ENCODE measurements at places on chromosomes 6 and 20. TPM values are rescaled to one million over a fixed set of nuclear protein-coding genes. Genes with fewer than 3 reads are reported as not detected.

Gene FNDC1
- total RNA-seq: 0.45 TPM

Gene TAB2
- total RNA-seq: 51.1 TPM

Gene ENPP1
- 16.1 TPM for total RNA-seq

Gene SLC25A27
- total RNA-seq: 10.3 TPM

Gene CST7
- not detected for total RNA-seq

Gene CNR1
- 12.2 TPM for total RNA-seq

Gene MMP24
- 0.82 TPM for total RNA-seq

DNA sequence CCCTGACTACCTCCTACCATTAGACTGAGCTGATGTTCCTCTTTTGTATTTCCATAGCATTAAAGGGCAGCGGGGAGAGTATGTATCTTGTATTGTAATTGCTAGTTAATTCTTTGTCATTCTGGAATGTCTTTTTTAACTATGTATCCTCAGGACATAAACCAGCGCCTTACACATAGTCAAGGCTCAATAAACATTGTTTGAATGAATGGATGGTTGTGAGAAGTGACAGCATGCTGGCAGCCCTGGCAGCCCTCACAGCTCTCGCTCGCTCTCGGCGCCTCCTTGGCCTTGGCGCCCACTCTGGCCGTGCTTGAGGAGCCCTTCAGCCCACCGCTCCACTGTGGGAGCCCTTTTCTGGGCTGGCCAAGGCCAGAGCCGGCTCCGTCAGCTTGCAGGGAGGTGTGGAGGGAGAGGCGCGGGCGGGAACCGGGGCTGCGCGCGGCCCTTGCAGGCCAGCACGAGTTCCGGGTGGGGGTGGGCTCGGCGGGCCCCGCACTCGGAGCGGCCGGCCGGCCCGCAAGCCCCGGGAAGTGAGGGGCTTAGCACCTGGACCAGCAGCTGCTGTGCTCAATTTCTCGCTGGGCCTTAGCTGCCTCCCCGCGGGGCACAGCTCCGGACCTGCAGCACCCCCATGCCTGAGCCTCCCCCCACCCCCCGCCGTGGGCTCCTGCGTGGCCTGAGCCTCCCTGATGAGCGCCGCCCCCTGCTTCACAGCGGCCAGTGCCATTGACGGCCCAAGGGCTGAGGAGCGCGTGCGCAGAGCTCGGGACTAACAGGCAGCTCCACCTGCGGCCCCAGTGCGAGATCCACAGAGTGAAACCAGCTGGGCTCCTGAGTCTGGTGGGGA is 93.1 kb downstream of the RNF182 start:
- peak; percentile 71 for DNase-seq

DNA sequence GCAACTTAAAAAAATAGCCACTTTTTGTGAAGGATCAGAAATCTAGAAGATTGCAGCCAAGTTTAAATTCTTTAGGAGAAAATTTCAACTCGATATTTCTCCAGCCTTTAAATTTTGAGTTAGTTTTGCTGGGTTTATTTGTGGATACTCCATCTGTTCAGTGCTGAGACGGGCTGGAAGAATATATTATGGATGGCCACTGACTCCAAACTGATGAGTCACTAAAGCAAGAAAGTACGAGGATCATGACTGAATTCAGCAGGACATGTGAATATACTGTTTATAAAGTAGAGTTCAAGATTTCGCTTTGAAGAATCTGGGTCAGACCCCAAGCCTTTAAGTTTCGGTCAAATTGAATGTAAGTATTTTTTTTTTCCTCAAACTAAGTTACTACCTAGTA is 199.5 kb downstream of the ADGRB3 start:
- no peak for DNase-seq

- DNase-seq: no peak
These were observed 198.2 kb downstream of the PRL start for GRCh38 chr6:22098601-22099031.

DNA sequence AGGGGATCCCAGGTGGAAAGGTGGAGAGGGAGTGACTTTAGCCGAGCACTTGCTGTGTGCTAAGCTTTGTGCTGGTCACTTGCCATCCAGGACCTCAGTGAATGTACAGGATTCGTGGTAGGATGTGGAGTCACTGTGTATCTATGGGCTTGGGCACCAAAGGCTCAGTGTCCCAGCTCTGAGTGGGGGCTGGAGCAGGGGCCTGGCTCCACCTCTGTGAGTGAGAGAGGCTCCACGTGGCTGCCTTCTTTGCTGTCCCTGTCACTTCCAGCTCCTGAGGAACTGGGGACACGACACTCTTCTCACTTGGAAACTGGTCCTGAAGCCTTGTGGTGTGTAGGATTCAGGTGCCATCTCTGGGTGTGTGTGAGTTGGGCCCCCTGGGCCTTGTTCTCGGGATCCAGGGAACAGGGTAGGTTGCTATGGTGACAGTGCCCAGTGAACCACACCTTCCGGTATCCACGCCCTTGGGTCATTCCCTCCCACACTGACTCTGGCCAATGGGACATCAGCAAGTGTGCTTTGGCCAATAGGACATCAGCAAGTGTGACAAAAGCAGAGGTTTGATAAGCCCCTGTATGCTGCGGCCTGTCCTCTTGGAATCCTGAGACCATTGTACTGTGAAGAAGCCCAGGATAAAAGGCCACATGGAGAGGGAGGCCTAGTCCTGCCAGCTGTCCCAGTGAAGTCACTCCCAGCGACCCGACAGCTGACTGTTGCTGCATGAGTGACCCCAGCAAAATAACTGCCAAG is 87.7 kb downstream of the CDH22 start:
- DNase-seq: peak; percentile 88

DNA sequence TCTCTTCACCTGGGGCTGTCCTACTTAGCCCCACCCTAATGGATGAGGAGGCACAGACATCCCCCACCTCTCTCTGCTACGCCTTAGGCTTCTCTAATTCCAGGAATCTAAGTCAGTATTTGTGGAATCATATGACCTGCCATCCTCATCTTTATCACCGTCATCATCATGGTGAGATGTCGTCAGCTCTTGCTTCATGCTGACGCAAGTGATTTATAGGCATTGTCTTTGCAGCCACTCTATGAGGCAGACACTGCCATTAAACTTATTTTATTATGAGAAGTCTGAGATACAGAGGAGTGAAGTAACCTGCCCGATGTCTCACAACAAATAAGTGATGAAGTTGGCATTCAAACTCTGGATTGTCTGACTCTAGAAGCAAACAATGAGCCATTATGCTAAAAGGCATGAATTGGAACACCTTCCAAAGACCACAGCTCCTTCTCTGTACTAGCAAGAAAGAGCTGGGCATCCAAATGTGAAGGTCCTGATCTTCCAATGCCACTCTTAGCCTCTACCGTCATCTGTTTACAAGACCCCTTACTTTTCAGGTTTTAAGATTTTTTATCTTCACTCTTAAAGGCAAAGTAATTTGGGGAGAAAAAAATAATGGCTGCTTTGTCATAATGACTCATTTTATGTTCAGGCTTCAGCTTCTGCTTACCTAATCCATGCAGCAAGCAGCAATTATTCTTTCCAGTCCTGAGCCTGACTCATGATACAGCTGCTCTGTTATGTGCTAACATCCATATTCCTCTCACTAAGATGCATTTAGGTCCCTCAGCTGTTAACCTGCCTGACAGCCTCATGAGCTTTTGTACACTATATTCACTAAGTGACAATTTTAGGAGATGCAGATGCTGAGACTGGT is 113.7 kb upstream of the BCLAF1 start:
- no peak for DNase-seq

- no peak for DNase-seq
These were observed 3.2 kb downstream of the GFOD1 start for GRCh38 chr6:13484138-13484708.

DNA sequence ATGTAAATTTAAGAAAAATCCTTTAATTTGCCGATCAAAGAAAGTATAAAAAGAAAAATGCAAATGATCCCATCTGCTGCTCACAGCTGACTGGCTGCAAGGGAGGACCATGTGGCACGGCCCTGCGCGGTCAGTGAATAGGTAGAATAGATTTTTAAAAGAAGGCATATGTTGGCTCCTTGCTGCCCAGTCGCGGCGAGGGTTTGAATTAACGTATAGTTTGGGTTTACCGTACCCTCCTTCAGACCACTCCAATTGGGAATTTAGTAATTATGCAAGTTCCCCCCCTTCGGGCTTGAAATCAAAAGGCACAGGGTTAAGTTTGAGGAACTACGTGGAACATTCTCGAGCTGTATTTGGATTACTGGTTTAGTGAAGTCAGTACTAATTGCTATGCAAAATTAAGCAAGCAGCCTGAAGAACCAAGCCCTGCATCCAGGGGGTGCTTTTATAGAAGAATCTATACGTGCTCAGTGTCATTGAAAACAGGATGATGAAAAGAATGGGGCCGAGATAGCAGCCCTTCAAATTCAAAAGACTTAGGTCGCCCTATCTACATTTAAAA is 1.1 kb upstream of the BEND3 start:
- peak; percentile 85 for DNase-seq

Measured in endodermal cell (in vitro differentiated cells).